ENCODE measurements at places on chromosomes 2 and 18.

GRCh38 chr2:48277153-48277552 lies 252.8 kb upstream of the STON1 start:
- DNase-seq, result no peak

- DNase-seq, result no peak
Observed at GRCh38 chr2:239940861-239941570, 84.1 kb downstream of the NDUFA10 start.

- DNase-seq, result peak; percentile 40
Observed at GRCh38 chr18:53796040-53796729, 428.3 kb downstream of the MBD2 start.

DNA sequence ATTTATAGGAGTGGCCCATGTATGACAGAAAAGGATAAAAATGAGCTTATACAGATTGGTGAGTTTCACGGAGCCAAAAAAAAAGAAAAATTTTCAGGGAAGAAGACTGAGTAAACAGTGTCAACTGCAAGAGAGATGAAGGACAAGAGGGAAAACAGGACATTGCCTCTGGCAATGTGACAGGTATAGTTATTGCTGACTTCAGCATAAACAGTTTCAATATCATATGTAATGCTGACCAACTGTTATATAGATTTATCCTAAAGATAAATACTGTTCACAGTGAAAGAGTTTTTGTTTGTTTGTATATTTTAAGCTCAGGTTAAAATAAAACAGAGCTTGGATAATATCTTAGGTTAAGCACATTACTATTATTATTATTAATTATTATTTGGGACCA lies 98.0 kb upstream of the FSIP2 start:
- no peak for DNase-seq

- DNase-seq, result no peak
Observed at GRCh38 chr2:240426845-240427721, 8.4 kb upstream of the GPC1 start.

GRCh38 chr2:98634406-98635092 lies 26.2 kb downstream of the UNC50 start:
- no peak for DNase-seq

- peak; percentile 88 for DNase-seq
Observed at GRCh38 chr2:20584399-20585358, 66.2 kb downstream of the HS1BP3 start.

GRCh38 chr2:241389697-241390096 lies 33.6 kb downstream of the FARP2 start:
- no peak for DNase-seq

- DNase-seq, result no peak
Observed at GRCh38 chr18:30094556-30094955, 948.0 kb downstream of the DSC3 start.

- no peak for DNase-seq
Observed at GRCh38 chr2:205800773-205801172, 118.5 kb downstream of the NRP2 start.

- DNase-seq, result no peak
Observed at GRCh38 chr2:13201924-13202323, 485.2 kb downstream of the TRIB2 start.

- DNase-seq, result peak; percentile 39
Observed at GRCh38 chr18:59536166-59536565, 161.1 kb downstream of the CCBE1 start.

- DNase-seq, result no peak
Observed at GRCh38 chr2:43215673-43216255, 10.6 kb downstream of the ZFP36L2 start.

GRCh38 chr2:235141411-235142128 lies 189.8 kb downstream of the SH3BP4 start:
- no peak for DNase-seq

- DNase-seq, result no peak
Observed at GRCh38 chr18:46310675-46311345, 206.6 kb downstream of the HAUS1 start.

DNA sequence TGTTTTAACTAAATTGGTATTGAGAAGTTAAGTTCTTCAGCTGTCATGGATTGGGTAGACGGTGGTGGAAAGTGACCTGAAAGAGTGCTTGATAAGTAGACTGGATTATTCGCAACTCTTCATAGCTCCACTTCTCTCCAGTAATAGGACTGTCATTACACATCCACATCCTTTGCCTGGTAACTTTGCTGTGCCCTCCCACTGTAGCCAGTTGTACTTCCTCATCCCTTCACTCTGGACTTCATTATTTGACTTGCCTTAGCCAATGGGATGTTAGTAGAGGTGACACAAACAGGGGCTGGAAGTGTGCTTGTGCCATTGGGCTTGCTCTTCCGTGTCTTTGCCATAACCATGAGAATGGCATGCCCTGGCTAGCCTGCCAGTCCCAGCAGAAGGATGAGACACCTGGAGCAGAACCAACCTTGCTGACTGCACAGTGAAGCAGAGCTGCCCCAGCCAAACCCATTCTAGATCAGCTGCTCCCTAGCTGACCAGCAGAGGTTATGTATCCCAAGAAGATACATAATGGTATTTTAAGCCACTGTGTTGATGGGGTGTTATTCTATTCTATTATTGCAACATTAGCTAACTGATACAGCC lies 16.9 kb downstream of the QPCT start:
- DNase-seq, result no peak

- DNase-seq, result no peak
Observed at GRCh38 chr2:26503231-26503880, 25.4 kb upstream of the OTOF start.

DNA sequence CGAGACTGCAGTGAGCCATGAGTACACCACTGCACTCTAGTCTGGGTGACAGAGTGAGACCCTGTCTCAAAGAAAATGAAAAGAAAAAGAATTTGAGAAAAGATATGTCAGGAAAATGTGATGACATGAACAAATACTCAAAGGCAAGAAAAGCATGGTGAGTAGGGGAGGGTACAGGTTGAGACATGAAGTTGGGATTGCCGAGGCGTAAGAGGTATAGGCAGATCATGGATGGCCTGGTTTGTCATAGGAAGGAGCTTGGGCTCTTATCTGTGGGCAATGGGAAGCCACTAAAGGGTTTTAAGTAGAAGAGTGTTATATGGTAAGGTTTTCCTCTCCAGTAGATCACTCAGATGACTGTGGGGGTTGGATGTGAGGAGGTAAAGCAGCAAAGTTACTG lies 32.3 kb downstream of the SPAST start:
- DNase-seq, result no peak

GRCh38 chr2:23322567-23323197 lies 62.3 kb upstream of the KLHL29 start:
- DNase-seq, result no peak

DNA sequence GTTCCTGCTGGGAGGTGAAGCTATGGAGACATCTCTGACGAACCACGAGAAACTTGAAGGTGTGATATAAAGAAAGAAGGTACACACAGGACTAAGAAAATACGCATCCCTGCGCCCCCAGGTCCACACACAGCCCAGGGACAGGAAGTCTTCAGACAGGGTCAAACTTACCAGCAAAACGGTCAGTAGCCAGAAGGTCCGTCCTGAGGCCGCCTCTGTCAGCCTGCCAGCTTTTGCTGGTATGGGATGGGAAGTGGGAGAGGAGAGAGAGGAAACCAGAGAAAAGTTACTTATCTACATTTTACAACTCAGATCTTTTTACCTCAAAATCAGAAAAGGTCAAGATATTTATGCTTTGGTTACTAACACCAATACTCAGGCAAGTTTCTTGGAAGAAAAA lies 47.2 kb downstream of the HDLBP start:
- DNase-seq, result no peak

GRCh38 chr18:39421276-39421675 lies 1855.7 kb upstream of the CELF4 start:
- no peak for DNase-seq

- no peak for DNase-seq
Observed at GRCh38 chr2:140270224-140270623, 1490.0 kb upstream of the NXPH2 start.

DNA sequence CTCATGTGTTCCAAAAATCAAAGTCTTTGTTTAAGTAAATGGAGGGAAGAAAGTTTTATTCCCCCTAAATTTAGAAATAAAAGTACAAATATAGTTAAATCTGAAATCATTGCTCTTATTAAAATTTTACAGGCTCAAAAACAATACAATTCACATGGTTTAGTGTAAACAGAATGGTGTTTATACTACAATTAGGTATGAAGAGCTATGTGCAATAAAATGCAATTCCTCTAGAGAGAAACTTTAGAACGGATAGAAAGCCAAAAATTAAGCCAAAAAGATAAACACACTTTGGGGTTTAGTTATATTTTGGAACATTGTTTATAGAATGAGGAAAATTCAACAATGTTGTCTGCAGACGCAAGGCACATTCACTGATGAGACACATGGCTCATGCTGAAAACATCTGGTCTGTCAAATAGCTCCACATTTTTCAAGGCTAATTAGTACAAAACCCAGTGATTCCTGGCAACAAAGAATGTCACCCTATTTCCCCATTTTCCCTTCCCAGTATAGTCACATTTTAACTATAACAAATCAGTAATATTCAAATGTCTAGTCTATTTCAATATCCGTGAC lies 103.3 kb downstream of the EXOC6B start:
- DNase-seq, result peak; percentile 8

DNA sequence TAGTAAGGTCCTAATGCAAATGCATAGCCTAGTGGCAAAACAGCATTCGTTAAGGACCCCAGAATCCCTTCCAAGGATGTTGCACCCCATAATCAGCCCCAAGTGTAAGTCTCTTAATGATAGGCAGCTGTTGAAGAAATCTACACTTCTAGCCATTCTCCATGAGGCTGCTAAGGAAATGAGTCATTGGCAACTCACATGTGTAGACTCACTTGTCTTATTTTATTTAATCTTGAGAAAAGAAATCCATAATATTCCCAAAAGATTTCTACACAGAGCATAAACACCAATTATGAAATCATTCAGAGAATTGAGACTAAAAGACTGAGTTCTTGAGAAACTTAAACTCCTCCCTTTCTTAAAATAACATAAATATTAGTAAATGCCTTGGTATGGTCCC lies 52.4 kb downstream of the AKAIN1 start:
- no peak for DNase-seq

- DNase-seq, result no peak
Observed at GRCh38 chr18:29034113-29034856, 857.4 kb upstream of the CDH2 start.

- DNase-seq, result no peak
Observed at GRCh38 chr18:79819064-79819967, 21.6 kb downstream of the KCNG2 start.

- DNase-seq, result no peak
Observed at GRCh38 chr2:159080641-159081040, 112.2 kb downstream of the TANC1 start.

GRCh38 chr2:113799375-113799774 lies 42.9 kb upstream of the SLC35F5 start:
- DNase-seq, result peak; percentile 38

DNA sequence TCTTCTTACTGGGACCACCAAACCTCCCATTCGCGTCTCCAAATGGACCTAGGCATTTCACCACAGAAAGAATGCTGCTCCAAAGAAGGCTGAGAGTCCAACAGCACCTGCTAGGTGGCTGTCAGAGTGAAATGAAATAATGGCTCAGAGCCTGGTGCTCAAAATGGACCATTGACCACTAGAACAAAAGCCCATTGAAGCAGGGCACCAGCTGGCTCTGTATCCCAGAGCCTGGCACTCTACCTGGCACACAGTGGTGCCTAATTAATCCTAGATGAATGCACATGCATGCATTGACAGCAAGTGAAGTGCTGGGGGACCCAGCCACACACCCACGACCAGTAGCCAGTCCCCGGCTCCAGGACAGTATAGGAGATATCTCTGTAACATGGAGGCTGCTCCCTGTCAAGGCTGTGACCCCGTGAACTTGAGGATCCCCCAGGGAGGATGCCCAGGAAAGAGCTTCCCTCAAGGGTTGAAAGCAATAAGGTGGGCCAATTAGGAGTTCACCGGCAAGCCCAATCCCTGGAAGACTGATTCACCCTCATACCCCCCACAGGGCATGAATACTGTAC lies 261.3 kb downstream of the TNS1 start:
- DNase-seq, result no peak

- DNase-seq, result no peak
Observed at GRCh38 chr2:6968319-6969100, 51.3 kb downstream of the RNF144A start.

DNA sequence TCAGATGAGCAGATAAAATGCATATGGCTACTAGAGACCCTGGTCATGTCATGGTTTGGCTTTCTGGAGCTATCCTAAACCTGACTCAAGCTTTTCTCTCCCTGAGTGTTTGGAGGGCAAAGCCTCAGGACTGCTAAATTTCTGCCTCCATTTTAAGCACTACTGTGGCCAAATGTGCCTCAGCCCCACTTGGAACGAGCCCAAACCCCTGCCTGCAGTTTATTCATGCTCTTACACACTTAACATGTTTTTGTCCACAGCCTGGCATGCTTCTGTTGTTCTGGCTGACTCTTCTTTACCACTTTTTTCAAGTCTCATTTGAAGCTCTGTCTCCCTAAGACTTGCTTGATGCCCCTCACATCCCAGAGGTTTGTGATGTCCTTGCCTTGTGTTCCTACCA lies 24.7 kb downstream of the MGAT5 start:
- DNase-seq, result no peak

DNA sequence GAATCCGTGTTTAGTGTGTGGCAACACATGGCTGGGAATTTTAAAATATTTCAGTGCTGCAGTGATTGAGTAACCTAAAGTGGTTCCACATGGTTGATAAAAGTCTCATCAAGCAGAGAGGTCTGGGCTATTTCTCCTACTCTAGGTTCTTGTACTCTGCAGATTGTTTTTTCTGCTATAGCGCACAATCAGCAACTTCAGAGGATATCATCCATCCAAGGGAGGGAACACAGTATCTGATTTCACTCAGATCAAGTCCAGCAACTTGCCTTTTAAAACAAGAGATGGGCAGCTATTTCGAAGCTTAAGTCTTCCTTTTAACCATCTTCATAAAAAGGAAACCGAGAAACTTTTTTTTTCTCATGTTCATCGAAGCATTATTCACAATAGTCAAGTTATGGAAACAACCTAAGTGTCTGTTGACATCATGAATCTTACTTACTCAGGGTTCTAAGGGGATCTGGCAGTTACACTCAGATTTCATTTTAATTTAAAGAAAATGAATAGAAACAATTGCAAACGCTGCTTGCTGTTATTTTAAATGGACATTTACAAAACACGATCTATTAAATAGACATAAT lies 172.7 kb upstream of the TRIB2 start:
- DNase-seq, result peak; percentile 51

- no peak for DNase-seq
Observed at GRCh38 chr2:224276251-224276650, 125.7 kb downstream of the FAM124B start.

DNA sequence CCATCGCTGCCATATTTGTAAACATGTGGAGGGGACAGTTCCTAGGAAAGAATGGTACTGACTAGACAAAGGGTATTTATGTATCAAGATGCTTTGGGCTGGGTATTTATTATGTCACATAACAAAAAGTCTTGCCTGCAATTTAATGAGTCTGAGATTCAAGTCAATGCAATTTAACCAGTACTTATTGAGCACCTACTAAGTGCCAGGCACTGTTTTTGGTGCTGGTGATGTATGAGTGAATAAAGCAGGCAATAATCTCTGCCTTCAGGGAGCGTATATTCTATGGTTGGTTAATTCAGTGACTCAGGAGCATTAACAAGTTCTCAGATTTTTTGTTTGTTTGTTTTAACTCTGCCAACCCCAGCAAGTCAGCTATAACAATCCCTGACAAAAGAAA lies 24.6 kb upstream of the ACVR1 start:
- no peak for DNase-seq

- DNase-seq, result peak; percentile 32
Observed at GRCh38 chr18:13530879-13531387, 195.4 kb downstream of the FAM210A start.
